Stimulated activated CD8-positive, alpha-beta memory T cell treated with anti-CD3 and anti-CD28 coated beads, Interleukin-15, amount 100 ng/mL, for 4 hours (primary cell): ENCODE measurements at places on chromosomes 6 and 20.

DNA sequence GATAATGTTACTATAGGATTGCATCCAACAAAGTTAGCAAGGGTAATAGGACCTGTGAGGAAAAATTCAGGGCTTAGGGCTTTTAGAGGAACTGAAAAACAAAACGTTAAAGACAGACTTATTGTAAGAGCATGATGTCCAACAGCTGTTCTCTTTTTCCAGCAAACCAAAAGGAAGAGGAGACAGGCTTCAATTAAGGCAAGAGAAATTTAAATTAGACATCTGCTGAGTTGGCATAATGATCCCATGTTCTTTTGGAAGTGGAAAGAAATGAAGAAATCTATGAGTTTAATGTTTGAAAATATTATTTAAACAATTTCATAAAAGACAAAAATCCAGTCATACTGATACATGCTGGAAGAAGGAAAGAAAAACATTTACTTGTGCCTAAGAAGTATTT is 95.7 kb upstream of the HMGCLL1 start:
- DNase-seq = no peak

GRCh38 chr6:28863604-28864325 is 60.0 kb downstream of the TRIM27 start:
- peak; percentile 50 for DNase-seq

GRCh38 chr6:127291495-127291894 is 24.8 kb downstream of the RNF146 start:
- no peak for DNase-seq

GRCh38 chr6:104656235-104656634 is 203.5 kb downstream of the HACE1 start:
- DNase-seq = no peak

- no peak for DNase-seq
Observed at GRCh38 chr6:74902089-74902488, 303.8 kb downstream of the COL12A1 start.

- no peak for DNase-seq
Observed at GRCh38 chr6:45031601-45032000, 296.5 kb upstream of the RUNX2 start.

DNA sequence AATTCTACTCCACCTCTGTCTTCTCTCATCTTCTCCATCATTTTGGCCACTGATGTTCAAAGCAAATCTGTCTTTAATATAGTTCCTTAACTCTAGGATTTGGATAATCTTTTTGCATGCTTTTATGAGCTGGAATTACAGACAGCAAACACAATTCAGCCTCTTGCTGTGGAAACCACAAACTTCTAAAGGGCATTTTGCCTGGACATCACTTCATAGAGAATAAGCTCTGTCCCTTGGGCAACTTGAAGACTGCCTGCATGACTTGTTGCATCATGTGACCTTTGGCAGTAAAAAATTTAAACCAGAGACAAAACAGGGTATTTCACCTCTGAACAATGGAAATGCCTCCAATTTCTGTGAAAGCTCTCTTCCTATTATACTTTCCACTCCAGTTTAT is 74.1 kb upstream of the HDDC2 start:
- no peak for DNase-seq

GRCh38 chr6:52301326-52301725 is 16.8 kb upstream of the MCM3 start:
- no peak for DNase-seq

- no peak for DNase-seq
Observed at GRCh38 chr20:5870568-5870981, 79.8 kb downstream of the TRMT6 start.

DNA sequence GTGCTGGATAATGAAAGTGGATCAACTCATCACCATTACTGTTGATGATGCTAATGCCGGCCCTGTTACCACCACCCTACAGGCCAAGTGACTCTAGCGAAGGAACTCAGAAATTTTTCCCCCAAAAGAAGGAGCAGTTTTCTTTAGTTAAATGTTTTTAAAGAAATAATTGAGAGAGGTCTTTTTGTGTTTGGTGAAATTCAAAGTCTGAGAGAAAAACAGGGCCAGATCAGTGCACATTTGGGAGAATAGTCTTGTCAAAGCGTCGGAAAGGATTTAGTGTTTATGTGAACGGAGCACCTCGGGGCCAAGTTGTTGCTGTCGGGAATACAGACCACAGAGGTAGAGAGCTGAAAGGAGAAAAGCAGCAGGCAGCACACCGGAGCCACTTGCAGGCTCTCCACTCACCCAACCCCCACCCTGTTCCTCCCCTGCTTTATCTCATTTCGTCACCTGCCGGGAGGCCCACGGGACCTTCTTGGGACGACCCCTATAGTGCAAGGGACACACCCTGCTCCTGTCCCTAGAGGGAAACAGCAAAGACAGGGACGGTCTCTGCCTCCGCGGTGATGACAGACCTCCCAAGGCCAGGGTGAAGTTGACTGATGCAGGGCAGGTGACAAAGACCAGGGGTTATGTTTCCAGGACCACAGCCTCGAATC is 6.8 kb downstream of the TFAP2B start:
- no peak for DNase-seq

DNA sequence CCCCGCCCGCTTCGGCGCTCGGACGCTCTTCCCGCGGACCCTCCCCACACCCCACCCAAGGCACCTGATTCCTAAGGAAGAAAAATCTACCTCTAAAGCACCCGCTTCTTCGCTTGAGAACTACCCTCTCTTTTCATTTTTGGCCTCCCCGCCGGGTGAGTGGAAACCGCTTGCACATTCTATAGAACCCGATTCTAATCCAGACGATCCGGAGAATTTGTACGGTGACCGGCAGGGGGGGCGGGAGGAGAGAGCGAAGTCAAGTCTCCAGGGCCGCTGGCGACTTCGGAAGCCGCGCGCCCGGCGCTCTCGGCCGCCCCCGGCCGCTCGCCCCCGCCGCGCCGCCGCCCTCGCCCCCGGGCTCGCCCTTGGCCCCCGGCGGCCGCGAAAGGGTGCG is at the start of gene RBM24:
Gene RBM24 (plus strand): TSS at position 262 of the 397 bp plus-strand sequence. CDS start 221 bp downstream, outside the sequence.
- peak; percentile 3 for DNase-seq

- DNase-seq = no peak
Observed at GRCh38 chr6:37946057-37946456, 126.5 kb downstream of the ZFAND3 start.

DNA sequence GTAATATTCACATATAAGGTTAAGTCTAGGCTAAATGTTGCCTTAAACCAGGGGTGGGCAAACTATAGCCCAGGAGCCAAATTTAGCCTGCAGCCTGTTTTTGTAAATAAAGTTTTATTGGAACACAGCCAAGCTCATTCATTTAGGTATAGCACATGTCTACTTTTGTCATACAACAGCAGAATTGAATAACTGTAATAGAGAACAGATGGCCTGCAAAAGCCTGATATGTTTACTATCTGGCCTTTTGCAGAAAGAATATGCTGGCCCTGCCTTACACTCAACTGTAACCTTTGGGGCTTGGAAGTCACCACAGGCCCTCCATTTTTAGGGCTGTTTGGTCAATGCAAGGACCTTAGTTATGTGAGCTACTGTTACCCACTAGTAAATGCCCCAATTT is 17.7 kb upstream of the BCLAF1 start:
- no peak for DNase-seq
